CD4-positive, alpha-beta T cell (primary cell): ENCODE measurements at places on chromosomes 7 and 10.

GRCh38 chr7:155844019-155844453 is 31.8 kb upstream of the SHH start:
- no peak for DNase-seq

DNA sequence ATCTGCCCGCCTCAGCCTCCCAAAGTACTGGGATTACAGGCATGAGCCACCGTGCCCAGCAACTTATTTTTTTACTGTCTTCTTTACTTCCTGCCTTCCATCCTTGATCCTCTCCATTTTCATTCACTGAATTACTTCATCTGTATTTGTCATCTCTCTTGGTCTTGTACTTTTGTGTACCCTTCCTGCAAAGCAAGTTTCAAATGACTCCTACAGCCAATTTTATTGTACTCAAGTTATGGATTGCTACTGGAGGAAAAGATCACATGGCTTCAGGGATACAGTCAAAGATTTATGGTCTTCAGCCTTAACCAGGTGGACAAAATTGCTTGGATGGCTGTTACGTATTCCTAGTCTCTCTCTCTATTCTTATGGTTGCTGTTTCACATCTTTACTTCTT is 22.6 kb downstream of the SEPTIN7 start:
- DNase-seq: no peak

DNA sequence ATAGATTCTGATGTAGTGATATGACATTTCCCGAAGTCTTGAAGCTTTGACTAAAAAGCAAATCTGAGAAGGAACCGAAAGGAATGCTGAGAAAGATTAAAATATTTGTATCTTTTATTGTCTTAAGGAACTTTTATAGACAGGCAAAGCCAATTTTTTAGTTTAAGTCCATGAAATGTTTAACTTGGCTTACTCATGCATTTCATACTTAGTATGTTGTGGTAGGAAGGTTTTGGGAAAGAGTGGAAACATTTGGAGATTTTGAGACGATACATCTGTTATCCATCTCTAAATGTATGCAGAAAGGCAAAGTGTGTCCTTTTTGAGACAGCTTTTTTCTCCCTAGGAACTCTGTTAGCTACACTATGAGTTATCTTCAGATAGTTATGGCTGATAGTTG is 10.1 kb downstream of the TBC1D12 start:
- DNase-seq: no peak

DNA sequence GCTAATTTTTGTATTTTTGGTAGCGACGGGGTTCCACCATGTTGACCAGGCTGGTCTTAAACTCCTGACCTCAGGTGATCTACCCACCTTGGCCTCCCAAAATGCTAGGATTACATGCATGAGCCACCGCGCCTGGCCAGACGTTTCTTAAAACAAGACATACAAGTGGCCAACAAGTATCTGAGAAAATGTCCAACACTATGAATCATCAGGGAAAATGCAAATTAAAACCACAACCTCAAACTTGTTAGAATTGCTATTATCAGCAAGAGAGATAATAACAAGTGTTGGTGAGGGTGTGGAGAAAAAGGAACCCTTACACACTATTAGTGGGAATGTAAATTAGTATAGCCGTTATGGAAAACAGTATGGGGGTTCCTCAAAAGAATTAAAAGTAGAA is 148.6 kb downstream of the SUGCT start:
- DNase-seq: no peak

- no peak for DNase-seq
These were observed 131.3 kb upstream of the ASAH2 start for GRCh38 chr10:50382576-50383023.

- no peak for DNase-seq
These were observed 47.1 kb downstream of the MTURN start for GRCh38 chr7:30181736-30182522.

GRCh38 chr7:2386964-2387669 is 16.3 kb upstream of the CHST12 start:
- DNase-seq: no peak

GRCh38 chr7:6376820-6377219 is 70.9 kb downstream of the DAGLB start:
- DNase-seq: no peak

DNA sequence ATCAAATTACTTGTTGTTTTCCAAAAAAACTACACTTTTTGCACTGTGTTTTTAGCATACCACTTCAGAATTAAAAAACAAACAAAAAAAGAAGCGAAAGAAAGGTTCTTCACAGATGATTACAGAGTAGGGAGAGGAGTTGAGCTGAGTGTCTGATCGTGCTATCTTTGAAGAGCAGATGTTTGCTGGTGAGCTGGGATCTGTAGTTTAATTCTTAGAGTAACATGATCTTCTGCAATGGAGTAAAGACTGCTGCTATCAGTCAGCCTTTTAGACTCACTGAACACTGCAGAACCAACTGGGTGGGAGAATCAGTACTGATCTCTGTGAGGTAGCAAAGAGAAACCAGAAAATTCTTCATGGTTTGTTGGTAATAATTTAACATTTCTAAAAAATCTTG is 1197.8 kb upstream of the SORCS1 start:
- no peak for DNase-seq

DNA sequence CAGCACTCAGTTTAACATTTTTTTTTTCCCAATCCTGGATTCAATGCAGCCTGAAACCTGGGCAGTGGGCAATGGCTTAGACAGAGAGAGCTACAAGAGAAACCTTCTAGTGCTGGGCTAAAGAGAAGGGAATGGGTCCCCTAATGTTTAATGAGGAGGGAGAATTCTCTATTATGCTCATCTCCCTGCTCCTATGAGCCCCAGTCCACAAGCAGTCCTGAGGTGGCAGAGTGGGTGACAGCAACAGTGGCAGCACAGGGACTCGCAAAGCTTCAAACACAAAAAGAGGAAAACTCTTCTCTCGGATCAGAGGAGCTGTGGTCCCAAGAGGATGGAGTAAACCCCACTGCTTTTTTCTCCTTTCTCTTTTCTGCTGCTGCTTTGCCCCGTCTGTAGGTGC is 36.5 kb downstream of the COBL start:
- DNase-seq: no peak

GRCh38 chr10:104300002-104300735 is 31.2 kb downstream of the GSTO2 start:
- no peak for DNase-seq

DNA sequence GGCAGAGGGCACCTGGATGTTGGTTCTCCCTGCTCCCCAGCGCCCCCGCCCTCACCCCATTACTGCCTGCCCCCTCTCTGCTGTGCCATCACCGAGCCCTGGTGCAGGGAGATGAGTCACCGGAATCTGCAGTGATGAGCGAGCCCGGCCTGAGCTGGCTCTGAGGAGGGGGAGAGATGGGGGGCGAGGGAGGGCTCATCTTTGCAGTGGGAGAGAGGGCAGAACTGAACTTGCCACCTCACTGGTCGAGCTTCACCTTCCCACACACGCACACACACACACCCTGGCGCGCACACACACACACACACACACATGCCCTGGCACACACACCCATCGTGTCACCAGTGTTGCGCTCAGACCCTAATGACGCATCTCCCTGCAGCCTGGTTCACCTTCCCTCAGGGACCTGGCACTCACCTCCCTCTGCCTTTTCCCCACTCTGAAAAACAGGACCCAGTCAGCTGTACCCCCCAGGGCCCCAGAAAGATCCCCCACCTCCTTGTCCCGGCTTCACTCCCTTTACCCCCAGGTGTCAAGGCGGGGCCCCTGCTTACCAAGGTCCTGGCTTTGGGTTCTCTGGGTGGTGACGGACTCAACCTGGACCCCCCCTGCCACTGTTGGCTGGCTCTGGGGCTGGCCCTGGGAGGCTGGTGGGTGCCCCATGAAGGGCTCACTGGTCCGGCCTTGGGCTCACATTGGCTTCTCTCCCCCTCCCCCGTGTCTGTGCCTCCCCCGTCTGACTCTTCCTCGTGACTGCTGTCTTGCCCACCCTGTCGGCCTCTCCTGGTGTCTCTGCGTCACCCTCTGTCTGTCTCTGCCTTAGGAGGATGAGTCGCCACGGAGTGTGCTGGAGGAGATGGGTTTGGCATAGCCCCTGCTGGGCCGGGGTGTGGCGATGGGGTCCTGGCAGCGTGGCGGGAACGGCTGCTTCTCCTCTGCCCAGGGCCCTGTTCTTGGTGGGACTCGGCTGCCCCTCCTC is 5.4 kb downstream of the VGF start:
- no peak for DNase-seq

DNA sequence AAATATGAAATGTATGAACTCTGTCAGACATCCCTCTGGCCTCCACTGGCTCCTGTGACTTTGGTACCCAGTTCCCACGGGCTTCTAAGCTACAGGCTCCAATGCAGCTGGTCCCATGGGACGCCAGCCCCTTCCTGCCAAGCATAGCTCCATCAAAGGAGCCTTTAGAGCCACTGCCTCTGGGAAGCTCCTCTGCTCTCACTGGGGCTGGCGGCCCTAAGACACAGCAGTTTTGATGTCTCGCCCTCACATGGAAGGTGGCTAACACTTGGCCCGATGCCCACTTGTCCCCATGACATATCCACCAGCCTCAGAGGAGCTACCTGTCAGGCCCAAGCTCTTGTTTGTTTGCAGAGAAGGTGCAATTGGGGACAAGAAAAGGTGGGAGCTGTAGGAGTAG is 453.7 kb upstream of the LRRN3 start:
- DNase-seq: no peak

DNA sequence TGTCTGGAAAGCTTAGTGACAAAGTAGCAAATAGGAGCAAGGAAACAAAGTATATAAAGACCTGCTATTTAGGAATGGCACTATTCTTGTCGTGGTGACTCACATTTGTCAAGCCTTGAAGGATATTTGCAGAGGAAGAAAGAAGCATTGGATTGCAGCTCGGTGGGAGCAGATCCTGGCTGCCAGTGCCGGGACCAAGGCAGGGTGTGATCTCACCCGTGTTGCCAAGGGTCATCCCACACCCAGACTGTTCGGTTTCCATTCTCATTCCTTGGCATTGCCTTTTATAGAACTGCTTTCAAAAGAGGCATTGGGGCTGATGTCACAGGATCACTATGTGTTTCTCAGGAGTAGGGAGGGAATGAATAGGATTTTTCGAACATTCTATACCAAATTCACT is 176.2 kb downstream of the GALNT17 start:
- DNase-seq: no peak

GRCh38 chr7:137960020-137960419 is 41.9 kb downstream of the CREB3L2 start:
- DNase-seq: no peak

GRCh38 chr10:100014071-100014762 is 4.5 kb upstream of the DNMBP start:
- DNase-seq: no peak

DNA sequence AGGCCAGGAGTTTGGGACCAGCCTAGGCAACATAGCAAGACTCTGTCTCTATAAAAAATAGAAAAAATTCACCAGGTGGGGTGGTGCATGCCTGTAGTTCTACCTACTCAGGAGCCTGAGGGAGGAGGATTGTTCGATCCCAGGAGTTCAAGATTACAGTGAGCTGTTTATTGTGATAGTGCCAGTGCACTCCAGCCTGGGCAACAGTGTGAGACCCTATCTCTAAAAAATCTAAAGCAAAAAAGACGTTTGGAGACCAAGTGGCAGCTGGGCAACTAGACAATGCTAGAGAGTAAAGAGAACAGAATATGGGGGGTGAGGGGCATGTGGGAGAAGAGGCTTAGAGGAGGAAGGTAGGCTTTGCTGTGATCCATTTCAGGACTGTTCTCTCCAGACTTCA is 1.4 kb downstream of the PDSS1 start:
- DNase-seq: no peak

GRCh38 chr10:86199041-86199440 is 167.6 kb downstream of the GRID1 start:
- no peak for DNase-seq

DNA sequence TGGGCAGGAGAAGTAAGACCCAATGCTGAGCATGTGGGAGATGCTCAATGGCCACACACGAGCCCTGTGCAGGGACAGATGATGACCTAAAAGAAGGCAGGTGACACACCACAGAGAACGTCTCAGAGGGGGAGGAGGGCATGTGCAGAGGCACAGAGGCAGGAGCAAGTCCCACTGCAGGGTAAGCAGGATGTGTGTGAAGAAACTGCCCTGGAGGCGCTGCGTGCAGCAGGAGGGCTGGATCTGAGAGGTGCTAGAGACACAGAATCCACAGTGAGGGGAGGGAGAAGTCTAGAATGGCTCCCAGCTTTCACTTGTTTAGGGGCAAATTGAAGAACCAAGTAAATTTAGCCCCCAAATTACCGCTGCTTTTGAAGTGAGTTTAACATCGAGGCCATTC is 14.9 kb downstream of the DYDC2 start:
- no peak for DNase-seq

DNA sequence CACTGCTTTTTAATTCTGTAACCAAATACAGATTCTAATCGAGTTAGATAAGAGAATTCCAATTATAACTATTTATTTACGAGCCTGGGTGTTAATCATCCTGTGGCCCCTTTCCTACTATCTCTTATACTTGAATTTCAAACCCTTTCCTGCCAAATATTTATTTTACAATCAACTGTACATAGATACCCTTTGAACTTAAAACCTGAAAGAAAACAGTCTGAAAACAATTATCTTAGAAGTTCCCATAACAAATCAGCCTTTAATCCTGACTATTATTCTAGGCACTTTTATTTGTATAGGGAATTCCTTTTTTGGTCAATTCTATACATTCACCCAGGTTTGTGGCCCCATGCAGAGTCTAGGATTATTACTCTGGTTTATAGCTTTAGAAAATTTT is 10.6 kb upstream of the GPR37 start:
- no peak for DNase-seq

DNA sequence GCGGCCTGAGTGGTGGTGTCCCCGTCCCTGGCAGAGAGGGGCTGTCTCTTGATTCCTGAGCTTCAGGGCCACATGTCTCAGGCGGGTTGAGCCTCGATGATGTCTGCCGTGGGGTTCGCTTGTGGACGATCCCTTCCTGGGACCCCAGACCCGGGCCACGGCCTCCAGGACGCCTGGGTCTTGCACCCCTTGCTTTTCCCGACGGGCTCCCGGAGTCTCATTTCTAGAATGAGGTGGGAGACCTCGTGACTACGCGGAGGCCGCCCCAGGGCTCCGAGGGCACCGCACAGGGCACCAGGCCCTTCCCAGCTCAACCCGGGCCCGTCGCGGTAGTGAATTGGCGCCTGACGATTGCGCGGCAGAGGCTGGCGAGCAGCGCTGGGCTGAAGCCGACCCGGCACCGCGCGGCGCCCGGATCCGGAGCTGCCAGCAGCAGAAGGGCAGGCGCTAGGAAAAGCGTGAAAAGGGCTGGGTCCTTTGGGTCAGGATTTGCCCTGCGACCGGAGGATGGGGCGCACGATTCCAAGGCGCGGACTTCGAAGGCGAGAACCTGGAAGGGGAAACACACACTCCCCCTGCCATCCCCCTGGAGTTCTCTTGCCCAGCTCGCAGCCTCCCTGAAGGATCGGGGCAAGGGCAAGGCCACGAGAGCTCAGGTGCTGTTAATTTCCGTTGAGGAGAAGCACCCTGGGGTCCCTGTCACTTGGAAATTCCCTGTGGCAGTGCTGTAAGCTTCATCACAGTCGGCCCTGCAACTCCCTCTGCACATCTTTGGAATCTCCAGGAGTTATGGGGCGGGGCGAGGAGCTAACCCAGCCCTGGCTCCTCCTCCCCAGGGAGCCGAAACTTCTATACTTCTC is 15.5 kb downstream of the TLX1 start:
- DNase-seq: no peak

GRCh38 chr7:34333184-34333583 is 324.8 kb upstream of the NPSR1 start:
- no peak for DNase-seq

- DNase-seq: no peak
These were observed 95.3 kb upstream of the CYP26C1 start for GRCh38 chr10:92965314-92965713.

GRCh38 chr7:30647589-30648364 is 34.5 kb downstream of the CRHR2 start:
- no peak for DNase-seq
